ENCODE measurements at places on chromosomes 13 and 19.

GRCh38 chr19:31144075-31144870, 205.0 kb downstream of the TSHZ3 start:
- no peak for DNase-seq

DNA sequence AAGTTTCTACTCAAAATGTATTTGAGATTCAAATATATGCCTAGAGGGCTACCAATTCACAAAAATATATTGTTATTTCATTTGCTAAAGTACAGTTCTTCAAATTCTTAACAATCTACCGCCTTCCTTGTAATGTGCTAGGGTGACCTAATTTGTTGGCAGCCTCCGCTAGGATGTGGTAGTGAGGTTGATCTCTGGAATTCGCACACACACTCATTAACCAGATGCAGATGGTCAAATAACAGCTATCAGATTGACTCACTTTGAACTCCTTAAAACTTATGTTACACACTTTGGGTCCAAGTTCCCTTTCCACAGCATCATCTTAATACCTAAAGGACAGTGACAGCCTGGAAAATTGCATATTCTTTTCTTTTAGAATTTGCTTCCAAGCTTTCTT, 367.3 kb downstream of the DCT start:
- DNase-seq, result peak; percentile 88

DNA sequence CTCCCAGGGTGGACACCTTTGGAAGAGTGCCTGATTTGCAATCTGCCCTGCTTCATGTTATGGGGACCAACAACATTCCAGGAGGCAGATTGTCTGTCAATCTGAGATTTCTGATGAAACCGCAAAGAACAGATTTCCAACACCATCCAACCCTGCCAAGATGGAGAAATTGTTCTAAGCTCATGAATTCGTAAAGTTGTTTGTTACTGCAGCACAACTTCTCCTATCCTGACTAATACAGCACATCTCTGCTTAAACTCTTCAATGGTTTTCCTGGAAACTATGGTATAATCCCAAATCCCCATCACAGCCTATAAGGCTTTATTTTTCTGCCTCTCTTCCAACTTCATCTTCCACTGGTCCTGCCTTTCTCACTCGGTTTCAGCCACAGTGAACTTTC, 210.3 kb upstream of the TSHZ3 start:
- no peak for DNase-seq

GRCh38 chr13:26946684-26947343, 186.2 kb upstream of the GPR12 start:
- no peak for DNase-seq

DNA sequence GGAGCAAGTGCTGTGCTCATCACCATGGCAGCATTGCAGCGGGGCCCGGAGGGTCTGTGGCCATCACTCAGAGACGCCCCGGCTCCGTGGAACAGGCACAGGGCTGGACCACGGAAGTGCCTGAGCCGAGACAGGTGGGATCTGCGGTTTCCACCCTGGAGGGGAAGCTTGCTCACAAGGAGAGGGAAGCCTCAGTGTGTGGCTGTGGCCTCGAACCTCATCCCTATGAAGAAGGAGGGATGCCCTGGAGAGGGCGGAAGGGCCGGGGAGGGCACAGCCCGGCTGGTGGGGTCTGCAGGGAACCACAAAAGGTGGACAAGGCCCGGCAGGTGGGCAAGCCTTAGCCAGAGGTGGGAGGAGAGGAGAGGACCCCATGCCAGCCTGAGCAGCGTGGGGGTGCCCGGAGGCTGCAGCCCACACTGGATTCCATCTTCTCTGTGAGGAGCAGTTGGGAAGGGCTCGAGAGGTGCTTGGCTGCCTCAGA, 30.4 kb upstream of the TMEM255B start:
- no peak for DNase-seq

- no peak for DNase-seq
These were observed 110.1 kb upstream of the RXFP2 start for GRCh38 chr13:31629085-31629780.

GRCh38 chr13:39402221-39402970, 200.6 kb downstream of the LHFPL6 start:
- DNase-seq, result no peak

- DNase-seq, result no peak
These were observed 58.5 kb downstream of the POSTN start for GRCh38 chr13:37539976-37540605.

DNA sequence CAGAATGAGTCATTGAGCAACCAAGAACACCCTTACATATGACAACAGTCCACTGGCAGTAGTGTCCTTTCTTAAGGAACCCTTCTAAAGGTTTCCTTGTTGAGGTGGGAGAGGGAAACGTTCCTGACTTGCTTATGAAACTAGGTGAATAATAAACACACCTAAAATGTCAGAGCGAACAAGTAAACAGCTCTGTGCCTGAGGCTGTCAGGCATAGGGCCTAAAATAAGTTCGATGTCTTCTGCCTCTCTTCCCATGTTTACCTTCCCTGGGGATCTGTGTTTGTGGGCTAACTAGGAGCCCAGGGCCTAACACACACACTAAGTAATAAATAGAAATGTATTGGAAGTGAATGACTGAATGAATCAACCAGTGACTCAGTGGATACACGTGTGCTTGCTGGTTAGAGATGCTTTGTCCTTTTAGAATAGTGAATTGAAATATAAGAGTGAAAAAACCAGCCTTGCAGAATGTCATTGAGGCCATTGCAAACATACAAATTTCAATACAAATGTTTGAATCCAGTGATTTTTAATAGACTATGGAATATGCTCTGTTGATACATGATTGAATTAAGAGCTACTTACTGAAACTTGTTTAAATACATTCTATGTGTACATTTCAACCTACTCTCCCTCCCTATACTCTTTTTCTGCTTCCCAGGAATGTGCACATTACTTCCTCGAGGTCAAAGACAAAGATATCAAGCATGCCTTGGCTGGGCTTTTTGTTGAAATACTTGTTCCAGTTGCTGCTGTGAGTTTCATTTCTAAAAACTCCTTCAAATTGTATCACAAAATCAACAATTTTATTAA, 102.9 kb downstream of the FRY start:
- no peak for DNase-seq

DNA sequence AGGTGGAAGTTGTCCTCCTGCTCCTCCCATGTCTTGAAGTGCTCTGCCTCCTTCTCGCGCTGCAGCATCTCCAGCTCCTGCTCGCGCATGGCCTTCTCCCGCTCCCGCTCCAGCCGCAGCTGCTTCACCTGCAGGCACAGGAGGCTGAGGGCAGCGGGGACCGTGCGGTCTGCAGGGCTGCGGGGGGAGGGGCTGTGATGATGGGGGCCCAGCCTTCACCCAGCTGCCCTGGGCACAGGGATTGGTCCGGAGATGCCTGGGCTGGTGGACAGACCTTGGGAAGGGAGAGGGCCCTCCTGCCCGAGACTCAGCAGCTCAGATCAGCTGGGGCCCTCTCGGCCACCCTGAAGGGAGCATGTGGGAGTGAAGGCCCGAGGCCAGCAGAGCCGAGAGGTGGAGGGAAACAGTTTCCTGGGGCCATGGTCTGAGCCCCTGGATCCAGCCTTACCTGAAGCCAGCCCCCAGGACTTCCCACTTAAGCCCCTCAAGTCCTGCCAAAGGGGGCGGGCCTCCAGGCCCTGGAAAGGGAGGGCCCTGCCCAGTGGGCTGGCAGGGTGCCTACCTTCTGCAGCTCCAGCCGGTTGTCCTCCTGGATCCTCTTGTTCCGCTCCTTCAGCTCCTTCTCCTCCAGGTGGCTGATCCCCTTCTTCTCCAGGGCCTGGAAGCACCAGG, 6.3 kb downstream of the CACTIN start:
- DNase-seq, result no peak

- no peak for DNase-seq
These were observed at the start of gene UHRF1 for GRCh38 chr19:4909156-4909896. UHRF1 (plus strand) TSS chr19:4909501; CDS start chr19:4910886, 1,385 bp downstream.
